ENCODE measurements at places on chromosomes 2 and 18.

GRCh38 chr18:74609535-74609934 is 11.9 kb downstream of the ZNF407 start:
- DNase-seq: no peak

- DNase-seq: no peak
These were observed 168.3 kb upstream of the POU3F3 start for GRCh38 chr2:104685591-104685990.

- DNase-seq: no peak
These were observed 10.0 kb downstream of the ACOXL start for GRCh38 chr2:110742412-110742811.

- DNase-seq: no peak
These were observed 23.4 kb upstream of the TSPYL6 start for GRCh38 chr2:54279385-54279784.

DNA sequence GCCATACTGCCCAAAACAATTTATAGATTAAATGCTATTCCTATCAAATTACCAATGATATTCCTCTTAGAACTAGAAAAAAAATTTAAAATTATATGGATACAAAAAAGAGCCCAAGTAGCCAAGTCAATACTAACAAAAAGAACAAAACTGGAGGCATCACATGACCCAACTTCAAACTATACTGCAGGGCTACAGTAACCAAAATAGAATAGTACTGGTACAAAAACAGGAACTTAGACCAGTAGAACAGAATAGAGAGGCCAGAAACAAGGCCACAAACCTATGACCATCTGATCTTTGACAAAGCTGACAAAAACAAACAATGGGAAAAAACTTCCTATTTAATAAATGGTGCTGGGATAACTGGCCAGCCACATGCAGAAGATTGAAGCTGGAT is 86.1 kb upstream of the KYNU start:
- no peak for DNase-seq

DNA sequence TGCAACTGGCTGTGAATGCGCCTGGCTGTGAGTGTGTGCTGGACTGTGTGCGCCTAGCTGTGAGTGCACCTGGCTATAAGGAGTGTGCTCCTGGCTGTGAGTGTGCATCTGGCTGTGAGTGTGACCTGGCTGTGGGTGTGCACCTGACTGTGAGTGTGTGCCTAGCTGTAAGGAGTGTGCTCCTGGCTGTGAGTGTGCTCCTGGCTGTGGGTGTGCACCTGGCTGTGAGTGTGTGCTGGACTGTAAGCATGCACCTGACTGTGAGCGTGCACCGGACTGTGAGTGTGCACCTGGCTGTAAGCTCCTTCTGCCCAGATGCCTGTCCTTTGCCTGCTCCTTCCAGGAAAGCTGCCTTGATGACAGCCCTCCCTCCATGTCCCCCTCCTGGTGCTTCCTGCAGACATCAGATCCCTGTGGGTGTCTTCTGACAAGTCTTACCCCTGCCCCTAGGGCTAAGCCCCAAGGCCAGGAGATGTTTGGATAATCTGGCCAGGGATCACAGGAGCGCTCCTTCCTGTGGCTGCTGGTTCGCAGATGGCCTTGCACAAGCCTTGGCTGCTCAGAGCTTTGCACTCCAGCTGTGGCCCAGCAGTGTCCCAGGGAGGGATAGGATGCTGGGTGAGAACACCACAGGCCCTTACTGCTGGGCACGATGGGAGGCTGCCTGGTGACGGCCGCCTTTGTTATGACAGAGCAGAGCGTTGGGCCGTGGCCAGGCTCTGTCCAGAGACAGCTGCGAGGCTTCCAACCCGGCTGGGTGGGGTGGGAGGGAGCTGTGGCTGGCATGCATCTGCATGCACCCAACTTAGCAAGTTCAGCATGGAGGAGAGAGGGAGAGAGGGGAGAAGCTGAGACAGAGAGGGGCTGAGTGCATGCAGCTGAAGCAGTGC is 89.9 kb downstream of the GLI2 start:
- DNase-seq: no peak

DNA sequence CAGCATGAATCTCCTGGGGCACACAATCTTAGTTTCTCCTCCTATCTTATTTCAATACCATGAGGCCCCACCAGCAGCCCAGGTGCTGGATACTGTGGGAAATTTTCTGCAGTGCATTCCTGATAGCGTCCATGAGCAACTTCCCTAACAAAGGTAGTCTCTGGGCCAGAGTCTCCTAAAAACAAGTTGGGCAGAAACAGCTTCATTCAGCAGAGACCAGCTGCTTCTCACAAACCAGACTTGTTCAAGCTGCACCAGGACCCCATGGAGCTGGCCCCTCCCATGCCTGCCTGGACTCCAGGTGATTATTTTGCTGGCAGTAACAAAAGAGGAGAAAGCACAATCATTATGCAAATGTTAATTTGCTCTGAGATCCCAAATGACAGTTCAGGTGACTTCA is 31.4 kb downstream of the MYO5B start:
- DNase-seq: no peak

GRCh38 chr2:144650907-144651306 is 131.0 kb upstream of the ZEB2 start:
- no peak for DNase-seq

DNA sequence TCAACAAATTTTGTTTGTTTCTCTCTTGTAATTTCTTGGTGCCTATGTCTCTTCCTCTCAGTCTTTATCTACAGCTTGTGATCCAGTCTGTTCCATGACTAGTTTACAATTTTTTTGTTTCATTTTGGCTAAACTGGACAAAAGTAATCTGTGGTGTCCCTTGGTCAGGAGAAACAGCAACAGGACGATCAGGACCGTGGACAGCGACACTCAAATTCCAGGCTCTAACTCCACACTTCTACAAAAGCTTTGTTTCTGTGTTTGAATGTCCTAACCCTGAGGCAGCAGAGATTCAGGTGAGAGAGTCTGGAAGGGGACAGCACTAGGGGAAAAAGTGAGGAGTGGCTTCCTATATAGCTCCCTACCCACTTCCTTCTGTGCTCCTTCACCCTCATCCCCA is 593.3 kb upstream of the FANCL start:
- no peak for DNase-seq

DNA sequence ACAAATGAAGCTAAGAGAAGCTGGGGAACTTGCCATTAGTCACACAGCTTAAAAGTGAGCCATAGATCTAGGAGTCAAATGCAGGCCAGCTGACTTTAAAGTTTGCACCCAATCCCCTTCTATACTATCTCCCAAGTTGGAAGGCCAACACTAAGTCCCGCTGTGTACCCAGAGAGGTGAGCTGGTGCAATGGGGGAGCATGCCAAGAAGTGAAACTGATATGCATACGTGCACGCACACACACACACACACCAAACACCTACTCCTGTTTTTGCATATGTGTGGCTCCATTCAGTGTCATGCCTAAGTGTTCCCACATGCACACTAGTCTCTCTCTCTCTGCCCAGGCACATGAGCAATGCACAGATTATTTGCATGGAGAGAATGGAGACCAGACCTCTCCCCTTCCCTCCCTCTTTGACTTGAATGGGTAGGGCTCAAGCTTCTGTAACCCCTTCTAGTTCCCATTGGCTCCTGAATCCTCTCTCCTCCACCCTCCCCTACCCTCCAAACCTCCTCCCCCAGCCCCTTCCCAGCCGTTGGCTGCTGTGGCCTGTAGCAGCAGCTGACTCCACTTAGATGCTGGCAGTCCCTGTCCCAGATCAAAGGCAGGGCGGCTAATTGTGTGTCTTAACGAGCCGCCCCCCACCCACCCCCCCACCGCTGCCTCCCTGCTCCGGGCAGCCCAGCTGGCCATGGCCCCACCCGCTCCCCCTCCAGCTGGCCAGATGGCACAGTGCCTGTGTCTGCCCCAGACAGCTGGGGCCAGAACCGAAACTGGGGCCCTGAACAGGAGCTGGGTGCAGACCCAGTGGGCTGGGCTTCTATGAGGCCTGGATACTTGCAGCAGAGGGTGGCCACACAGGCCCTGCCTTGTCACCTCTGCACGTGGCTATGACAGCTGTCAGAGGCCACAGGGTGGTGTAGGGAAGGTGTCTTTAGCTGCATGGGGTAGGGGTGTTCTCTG is 5.6 kb downstream of the WNT10A start:
- no peak for DNase-seq

DNA sequence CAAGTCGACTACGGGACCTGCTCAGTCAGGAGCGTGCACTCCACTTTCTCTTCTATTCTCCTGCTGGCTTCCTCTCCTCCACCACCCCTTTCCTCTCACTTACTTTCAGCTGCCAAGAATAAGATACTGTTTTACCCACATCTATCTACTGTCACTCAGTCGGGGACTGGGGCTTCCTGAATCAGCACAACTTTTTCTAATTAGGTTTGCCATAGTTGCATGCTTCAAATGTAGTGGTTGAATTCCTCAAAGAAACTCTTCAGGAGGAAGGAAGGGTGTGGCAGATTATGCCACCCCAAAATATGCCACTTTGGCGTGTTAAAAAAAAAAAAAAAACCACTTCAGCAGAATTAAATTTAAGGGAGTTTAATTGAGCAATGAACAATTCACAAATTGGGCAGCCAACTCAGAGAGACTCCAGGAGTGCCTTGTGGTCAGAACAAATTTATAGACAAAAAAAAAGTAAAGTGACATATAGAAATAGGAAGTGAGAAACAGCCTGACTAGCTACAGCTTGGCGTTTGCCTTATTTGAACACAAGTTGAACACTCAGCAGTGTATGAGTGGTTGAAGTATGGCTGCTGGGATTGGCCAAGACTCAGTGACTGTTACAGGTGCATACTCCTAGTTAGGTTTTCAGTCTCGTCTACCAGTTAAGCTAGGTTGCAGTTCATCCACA is 32.5 kb upstream of the RMDN2 start:
- no peak for DNase-seq

DNA sequence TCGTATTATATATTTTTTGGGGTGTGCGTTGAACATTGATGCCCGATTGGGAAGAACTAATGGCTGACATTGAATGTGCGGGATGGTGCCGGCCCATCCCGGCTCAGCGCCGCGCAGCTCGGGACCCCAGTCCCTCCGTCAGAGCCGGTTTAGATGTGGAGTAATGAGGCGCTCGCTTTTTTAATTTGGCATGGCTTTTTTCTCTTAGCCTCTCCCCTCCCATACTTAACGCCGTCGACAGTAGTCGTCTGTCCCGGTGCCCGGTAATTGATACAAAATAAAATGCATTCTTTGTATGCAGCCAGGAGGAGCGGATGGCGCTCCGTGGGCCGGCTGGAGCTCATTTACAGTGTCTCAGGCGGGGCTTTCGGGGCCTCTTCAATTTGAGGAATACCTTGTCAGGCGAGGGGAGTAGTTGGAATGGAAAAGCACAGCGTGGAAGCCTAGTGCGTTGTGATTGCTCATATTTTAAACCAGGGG is 209.2 kb downstream of the GBX2 start:
- no peak for DNase-seq

GRCh38 chr2:88329815-88330603 is 122.5 kb downstream of the FOXI3 start:
- DNase-seq: no peak

DNA sequence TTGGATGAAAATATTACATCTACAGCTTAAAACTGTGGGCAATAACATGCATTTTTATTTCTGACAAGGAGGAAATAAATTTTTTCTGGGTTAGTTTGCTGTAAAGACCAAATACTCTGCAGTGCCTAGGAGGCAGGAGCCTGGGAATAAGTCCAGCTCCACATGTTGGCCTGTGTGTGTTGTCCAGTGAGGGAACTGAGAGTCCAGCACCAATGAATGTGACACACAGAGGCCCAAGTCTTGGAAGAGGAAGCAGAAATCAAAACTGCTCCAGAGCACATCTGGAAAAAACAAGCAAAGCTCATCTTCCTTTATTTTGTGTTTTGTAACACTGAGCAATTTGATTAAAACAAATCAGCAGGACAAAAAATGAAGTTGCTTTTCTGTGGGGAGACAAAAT is 63.1 kb upstream of the KLHL14 start:
- no peak for DNase-seq

DNA sequence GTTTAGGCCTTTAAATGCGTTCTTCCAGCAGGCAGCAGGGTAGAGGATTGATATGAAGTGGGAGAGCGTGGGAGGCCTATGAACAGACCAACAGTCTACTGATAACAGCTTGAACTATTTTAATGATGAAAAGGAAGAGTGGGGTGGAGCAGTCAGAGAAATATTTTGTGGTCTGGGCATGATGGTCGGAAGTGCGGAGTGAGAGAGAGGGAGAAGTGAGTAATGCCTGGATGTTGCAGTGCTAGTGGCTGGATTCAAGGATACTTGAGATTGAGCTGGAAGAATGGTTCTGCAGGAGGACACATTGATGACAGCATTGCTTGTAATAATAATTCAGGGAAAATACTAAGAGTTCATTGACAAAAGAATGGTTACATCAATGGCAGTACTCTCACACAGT is 151.0 kb upstream of the DAPL1 start:
- no peak for DNase-seq

DNA sequence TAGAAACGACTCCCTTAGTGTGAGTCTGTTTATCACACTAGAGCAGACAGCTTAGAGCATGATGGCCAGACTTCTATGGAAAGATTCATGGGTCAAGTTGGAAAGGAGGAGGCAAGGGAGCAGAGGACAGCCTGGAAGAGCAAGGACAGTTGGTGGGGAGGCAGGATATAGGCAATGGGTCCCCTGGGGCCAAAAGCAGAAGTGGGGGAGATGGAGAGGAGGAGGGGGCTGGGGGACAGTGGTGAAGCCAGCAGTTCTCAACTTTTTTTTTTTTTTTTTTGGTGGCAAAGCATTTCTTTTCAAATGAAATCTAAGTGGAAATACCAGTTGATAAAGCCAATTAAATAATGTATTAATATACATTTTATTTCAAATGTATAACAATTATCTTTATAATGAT is 197.9 kb downstream of the HRH4 start:
- DNase-seq: no peak

- no peak for DNase-seq
These were observed 23.2 kb upstream of the ACVR1 start for GRCh38 chr2:157899125-157899839.

- no peak for DNase-seq
These were observed 58.8 kb downstream of the NAB1 start for GRCh38 chr2:190707726-190708125.

- no peak for DNase-seq
These were observed 58.4 kb upstream of the RTN4 start for GRCh38 chr2:55108456-55109160.

DNA sequence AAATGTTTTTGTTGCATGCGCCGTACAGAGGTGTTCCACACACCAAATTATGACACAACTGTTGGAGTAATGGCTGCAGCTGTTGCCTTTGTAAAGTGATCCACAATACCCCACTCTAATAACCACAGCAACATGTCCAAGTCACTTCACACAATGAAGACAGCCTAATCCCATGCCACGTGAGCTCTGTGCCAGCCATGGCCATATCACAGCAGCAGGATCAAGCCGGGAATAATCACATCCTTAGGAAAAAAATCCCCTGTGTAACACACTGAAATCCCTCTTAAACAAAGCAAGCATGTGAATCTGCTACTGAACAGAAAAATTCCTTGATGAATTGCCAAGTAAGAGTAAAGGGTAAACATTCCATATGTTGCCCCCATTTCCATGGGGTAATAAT is 179.5 kb upstream of the PARD3B start:
- no peak for DNase-seq

GRCh38 chr18:7735196-7735595 is 168.1 kb downstream of the PTPRM start:
- DNase-seq: no peak
